Activated CD4-positive, alpha-beta T cell treated with anti-CD3 and anti-CD28 coated beads for 24 hours (primary cell): ENCODE measurements at places on chromosomes 16 and 17.

- no peak for DNase-seq
Observed at GRCh38 chr17:57937492-57937891, 17.7 kb downstream of the CUEDC1 start.

GRCh38 chr17:9410301-9410700, 165.3 kb downstream of the STX8 start:
- DNase-seq = no peak

DNA sequence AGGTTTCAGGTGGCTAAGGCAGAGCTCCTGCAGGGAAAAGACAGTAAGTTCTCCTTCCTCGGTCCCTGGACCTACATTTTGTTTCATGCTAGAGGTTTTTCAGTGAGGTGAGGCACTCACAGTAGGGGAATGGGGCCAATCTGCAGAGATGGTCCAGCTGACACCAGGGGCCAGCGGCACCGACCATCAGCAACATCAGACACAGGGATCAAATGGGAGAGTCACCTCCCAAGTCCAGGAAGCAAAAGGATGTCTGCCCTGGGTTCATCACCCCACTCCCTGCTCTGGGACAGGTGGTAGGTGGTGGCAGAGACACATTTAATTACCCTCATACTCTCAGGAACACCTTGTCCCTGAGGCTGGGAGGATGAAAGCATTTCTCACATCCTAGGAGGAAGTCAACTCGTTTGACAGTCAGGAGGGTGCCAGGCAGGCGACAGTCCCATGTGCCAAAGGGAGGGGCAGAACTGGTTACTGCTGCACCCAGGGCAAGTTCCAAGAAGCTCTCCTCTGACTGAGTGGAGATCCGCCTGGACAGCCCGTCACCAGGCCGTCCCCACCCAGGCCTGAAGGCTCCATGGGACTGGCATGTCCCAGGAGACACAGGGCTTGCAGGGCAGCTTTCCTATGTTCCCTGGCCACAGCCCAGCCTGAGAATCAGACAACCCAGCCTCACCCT, 19.2 kb downstream of the ATP6V0D1 start:
- no peak for DNase-seq

DNA sequence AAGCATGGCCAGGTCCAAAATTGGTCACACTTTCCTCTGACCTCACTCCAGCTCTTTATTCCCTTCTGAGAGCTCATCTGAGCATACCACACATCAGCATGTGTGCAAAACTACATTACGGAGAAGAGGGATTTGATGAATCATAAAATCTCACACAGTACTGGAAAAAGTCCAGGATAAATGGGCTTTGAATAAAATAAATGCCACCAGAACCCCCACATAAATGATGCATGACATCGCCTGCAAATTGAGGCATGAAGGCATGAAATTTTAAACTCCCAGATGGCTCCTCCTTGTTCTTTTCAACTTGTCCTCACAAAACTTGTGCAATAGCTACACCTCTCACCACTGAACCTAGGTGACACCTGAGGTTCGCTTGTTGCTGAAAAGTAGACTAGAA, 439.5 kb downstream of the CA10 start:
- DNase-seq = no peak

DNA sequence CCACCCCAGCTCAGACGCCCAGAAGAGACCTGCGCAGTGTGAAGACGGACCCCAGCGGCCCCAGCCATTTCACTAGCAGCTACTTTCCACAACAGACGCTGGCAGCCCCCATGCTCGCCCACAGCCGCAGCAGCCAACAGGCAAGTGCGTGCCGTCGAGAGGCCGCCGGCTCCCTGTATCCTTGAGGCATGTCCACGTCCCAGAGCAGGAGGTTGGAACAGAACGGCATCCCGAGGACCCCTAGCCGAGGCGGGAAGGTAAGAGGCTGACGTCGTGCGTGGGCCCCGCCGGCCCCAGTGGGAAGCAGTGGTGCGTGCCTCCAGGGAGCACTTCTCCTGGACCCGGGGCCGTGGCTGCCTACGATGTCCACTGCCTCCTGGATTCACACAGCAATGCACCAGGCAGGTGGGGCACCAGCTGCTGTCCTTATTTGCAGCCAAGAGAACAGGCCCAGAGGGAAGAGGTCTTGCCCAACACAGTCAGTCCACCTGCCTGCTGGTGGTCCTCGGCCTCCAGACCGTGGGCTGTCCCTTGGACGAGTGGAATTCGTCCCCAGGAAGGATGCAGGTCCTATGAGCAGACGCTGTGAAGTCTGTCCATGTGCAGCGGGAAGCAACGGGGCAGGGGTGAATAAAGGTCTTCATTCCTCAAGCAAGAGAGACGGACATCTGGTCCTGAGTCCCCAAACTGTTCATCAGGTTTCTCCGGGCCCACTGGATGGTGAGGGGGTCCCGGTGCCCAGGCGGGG, 38.5 kb downstream of the SLC7A5 start:
- no peak for DNase-seq

DNA sequence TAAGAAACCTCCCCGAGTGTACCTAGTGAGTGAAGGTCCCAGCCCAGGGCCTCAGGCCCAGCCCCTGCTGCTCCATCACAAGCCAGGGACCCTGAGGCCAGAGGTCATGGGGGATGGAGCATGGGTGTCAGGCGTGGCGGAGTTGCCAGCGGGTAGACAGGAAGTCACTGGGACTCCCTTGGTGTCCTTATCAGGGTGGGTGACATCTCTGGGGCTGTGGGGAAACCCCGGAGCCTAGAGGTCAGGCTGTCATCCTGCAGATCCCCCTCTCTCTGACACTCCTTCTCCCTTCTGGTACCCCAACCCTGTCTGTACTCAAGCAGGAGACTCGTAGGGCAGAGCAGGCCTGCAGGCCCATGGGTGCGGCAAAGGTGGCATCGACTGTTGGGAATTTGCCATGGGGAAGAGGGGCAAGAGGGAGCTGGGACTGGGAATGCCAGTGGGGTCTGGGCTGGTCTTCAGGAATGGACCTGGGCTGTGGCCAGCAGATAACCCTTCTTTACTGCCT, 10.8 kb upstream of the ADGRG1 start:
- DNase-seq = no peak

DNA sequence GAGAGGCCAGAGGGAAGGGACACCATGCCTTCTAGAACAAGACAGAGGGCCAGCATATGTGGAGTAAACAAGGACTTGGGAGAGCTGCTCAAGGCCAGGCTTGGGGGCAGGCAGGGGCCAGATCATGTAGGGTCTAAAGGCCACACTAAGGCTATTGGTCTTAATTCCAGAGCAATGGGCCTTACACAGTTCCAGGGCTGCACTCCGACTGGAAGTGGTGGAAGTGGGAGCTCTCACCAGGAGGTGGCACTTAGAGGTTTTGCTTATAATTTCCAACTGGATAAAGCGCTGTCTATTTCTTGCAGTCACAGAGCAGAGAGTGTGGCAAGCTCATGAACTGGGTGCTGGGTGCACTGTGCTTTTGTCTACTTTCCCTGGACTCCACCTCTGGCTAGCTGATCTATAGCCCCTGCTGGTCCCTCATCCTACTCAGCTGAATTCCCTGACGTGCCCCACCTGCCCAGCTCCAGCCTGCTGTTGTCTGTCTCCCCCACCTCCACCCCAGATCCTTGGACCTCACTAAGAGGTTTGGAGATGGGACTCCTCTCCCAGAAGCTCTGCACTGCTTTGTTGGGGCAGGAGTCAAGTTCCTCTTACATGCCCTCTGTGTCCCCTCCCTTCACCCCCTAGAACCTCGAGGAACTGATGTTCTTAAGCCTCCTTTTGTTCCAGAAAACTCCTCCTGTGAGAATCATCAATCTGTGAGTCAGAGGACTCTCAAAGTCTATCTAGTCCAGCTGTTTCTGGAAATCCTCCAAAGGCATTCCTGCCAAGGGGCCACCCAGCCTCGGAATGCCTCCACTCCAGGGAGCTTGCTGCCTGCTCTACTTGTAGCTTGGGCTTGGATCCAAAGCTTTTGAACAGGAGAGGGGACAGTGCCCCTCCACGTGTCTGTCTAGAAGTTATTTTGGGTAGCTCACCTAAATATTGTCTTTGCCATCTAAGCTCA, 48.1 kb upstream of the KSR1 start:
- no peak for DNase-seq

GRCh38 chr16:3961449-3961849, 80.9 kb upstream of the CREBBP start:
- DNase-seq = no peak

GRCh38 chr16:85402910-85403692, 210.0 kb upstream of the GSE1 start:
- DNase-seq = no peak

DNA sequence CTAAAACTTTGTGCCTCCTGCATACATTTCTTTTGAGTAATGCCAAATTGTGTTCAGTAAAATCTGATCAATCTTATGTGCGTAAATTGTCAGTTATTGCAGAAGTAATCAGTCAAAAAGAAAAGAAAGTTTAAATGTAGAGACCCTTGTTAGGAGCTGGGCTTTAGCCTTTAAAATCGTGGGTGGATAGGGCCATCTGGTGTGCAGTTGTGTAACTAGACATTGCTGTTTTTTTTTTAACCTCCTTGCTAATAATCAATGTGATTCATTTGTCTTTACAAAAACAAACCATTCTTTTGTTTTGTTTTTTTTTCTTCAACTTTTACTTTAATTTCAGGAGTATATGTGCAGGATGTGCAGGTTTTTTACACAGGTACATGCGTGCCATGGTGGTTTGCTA, 5.3 kb upstream of the WWOX start:
- no peak for DNase-seq

DNA sequence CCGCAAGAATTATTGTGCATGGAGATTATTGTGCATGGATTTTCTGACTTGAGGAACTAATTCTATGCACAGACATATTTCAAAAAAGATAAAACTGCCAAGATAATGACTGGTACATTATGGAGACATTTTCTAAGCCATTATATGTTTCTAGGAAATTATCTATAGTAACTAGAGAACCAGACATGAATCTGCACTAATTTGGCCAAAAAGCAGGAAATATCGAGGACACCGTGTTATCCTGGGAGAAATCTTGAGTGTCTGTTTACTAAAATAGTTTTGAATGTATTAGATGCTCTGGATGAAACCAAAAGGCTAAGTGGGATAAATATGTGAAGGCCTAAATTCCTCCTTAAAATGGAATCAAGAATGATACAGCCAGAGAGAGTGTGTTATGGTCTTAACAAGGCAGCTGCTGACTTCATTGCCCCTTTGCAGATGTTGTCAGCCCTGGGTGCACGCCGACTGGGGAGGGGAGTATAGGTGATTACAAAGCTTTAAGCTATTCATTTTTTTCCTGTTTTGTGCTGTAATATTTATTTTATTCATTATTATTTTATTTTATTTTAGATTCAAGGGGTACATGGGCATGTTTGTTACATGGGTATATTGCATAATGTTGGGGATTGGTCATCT, 226.7 kb downstream of the UTP18 start:
- no peak for DNase-seq

DNA sequence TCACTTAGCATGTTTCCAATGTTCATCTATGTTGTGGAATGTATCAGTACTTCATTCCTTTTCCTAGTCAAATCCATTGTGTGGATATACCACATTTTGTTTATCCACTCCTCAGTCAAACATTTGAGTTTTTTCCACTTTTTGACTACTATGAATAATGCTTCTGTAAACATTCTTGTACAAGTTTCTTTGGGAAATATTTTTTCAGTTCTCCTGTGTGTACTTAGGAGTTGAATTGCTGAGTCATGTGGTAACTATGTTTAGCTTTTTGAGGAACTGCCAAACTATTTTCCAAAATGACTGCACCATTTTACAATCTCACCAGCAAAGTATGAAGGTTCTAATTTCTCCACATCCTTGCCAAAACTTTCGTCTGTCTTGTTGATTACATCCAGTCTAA, 223.7 kb upstream of the AXIN2 start:
- no peak for DNase-seq

DNA sequence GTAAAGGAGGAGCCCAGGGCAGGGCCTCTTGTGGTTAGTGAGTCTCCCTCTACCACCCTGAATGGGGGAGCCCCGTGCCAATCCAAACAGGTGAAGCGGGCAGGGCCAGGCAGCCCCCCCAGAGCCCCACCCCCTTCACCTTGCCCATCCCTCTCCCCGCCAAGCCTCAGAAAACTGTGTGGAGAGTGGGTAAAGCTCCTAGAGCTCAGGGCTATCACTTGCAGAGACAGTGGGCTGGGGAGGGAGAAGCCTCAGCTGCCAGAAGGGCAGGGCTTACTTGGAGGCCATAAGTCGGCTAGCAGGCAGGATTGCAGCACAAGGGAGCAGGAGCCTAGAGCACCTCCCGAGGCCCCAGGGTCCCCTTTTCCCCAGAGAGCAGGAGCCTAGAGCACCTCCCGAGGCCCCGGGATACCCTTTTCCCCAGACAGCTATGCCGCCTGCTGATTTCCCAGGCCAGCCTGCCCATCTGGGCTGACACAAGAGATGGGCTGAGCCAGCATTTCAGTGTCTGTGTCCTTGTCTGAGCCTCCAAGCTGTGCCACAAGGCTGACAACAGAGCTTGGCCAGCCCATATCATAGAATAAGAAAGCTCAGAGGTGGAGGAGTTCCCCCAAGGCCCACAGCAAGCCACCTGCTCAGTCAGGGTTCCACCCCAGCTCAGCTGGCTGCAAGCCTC, 6.7 kb upstream of the KRT14 start:
- DNase-seq = no peak

- DNase-seq = no peak
Observed at GRCh38 chr17:62735044-62735651, 73.0 kb downstream of the MARCHF10 start.

GRCh38 chr16:9964426-9964825, 217.8 kb downstream of the GRIN2A start:
- no peak for DNase-seq

DNA sequence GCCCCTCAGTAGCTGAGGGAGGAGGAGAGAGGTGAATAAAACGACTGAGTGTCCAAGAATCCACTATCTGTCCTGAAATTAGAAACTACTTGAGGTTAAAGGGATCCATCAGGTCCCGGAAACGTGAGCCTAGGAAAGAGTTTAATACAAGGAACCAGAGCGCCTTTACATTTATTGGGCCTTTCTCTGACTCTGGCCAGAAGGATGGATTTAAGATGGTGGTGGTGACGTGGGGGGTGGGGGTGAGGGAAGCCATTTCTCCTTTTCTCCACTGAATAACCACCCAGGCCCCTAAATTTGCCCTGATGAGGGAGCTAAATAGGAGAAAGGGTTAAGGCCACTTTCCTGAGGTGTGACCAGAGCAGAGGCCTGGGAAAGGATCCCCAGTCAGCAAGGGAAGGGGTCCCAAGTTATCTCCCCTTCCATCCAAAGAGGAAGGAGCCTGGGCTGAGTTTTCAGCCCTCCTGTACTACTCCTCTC, 1.0 kb upstream of the HOXB9 start:
- no peak for DNase-seq

DNA sequence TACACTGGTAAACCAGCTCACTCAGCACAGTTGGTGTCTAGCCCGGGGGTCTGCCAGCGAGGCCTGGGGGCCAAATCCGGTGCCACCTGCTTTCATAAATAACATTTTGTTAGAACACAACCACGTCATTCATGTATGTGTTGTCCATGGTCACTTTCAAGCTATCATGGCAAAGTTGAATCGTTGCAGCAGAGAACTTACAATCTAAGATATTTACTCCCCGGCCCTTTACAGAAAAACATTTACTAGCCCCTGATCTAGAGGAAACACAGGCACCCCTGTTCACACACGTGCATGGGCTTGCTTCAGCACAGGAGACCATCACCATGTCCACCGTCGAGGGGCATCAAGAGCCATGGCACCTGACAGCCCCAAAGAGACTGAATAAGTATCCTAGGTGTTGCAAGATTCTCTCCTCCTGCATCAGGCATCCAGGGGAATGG, 111.4 kb upstream of the DNAH9 start:
- DNase-seq = no peak
